ENCODE measurements at places on chromosomes 7 and 10.

GRCh38 chr7:137475966-137476365 is 132.4 kb upstream of the PTN start:
- no peak for DNase-seq

DNA sequence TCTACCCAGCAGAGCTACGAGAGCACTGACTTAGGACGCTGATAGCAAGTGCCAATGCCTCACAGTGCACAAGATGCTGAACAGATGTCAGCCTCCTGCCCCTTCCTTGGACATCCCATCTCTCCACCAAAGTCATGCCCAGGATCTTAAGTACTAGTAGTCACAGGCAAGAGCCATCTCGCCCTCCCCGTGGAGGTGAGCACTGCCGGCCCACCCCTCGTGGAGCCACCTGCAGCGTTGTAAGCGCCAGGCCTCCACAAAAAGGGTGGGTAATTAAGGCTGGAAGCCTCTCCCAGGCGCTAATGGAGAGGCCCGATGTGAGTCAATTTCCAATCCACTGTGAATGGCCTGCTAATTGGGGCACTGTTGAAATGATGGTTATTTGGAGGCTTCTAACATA is 156.2 kb downstream of the GRID1 start:
- no peak for DNase-seq

GRCh38 chr7:8190119-8190895 is 71.7 kb downstream of the ICA1 start:
- peak; percentile 53 for DNase-seq

DNA sequence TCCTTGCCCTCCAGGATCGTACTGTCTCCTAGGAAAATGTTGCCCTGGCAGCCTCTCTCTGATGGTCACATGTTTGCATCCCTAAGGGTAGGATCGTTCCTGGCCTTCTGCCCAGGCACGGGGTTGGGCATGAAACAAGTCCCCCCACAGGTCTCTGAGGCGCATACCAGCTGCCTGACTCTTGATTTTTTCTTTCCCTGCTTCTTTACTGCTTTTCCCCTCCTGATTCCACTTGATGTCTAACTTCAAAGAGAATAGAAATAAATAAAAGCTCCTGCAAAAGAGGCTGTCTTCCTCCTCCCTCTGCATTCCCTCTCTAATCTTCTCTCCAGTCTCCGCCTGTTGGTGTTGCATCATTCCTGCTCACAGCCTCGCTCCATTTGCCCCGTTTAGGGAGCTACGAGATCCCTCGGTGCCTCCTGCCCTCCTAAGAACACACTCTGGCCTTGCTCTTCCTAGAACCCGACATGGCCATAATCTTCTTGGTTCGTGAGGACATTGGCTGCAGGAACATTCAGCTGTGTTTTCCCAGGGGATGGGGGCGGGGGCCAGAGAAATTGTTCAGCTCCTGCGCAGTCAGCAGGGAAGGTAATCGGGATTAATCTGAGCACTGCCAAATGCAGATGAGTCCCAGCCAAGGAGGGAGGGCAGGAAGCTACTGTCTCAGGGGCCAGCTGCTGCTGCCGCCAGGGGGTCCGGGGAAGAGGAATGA is 26.0 kb downstream of the LEP start:
- no peak for DNase-seq

GRCh38 chr10:72175149-72175548 is 40.7 kb upstream of the ANAPC16 start:
- no peak for DNase-seq

GRCh38 chr10:24879861-24880260 is 72.5 kb downstream of the PRTFDC1 start:
- no peak for DNase-seq

DNA sequence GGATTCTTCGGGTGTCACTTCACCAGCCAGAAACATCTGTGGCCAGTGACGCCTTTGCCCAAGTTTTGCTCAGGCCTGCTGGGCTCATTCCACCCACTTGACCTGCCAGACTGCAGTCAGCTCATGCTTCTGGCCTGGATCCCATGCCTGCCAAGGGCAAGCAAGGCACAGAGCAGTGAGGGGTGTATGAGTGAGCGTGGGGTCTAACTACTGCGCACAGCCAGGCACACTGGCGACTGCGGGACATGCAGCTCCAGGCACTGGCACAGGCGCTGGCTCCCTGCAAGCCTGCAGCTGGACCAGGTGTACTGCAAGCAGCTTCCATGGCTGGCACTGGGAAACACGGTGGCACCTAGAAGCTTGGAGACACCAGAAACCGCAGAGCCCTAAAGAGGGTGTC is 80.1 kb downstream of the MTERF1 start:
- no peak for DNase-seq
